ENCODE measurements at places on chromosomes 3 and 15.

DNA sequence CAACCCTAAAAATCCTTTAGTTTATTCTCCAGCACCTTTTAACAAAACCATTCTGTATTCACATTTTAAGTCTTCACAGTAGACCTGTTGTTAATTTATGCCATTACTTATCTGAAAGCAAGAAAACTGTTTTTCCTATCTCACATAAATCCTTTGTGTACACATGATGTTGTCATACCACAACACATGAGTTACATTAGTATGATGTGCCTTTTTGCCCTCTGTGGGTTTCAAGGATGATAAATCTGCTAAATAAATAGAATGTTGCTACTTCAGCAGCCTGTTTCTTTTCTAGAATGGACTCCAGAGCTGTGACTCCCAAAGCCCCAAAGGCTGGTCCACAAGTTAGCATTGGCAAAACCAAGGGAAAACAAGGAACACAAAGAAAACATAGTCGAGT lies 151.6 kb downstream of the SERPINI1 start:
- DNase-seq: no peak

GRCh38 chr3:49021813-49022687 lies at the start of gene NDUFAF3:
TSS of gene NDUFAF3 (plus strand) at chr3:49022121. CDS start at chr3:49022145, 24 bp downstream.
- peak; percentile 95 for DNase-seq

- no peak for DNase-seq
Observed at GRCh38 chr3:61358364-61358763, 107.1 kb upstream of the FHIT start.

- no peak for DNase-seq
Observed at GRCh38 chr3:44942202-44942921, 33.6 kb downstream of the ZDHHC3 start.

GRCh38 chr15:74613953-74614743 lies 1.5 kb upstream of the CLK3 start:
- DNase-seq: no peak

DNA sequence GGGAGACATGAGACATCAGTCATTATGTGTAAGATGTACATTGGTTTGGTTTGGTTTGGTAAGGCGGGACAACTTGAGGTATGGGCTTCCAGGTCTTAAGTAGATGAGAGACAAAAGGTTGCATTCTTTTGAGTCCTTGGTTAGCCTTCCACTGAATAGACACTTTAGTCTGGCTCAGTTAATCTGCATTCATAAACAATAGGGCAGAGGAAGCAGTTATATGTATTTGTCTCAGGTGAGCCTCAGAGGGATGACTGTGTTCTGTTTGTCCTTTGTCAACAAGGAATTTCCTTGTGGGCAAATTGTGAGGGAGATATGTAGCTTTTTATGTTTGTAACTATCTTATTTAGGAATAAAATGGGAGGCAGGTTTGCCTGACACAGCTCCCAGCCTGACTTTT lies 50.4 kb downstream of the TCF12 start:
- no peak for DNase-seq

- DNase-seq: no peak
Observed at GRCh38 chr15:55202206-55202605, 5.5 kb upstream of the RSL24D1 start.

DNA sequence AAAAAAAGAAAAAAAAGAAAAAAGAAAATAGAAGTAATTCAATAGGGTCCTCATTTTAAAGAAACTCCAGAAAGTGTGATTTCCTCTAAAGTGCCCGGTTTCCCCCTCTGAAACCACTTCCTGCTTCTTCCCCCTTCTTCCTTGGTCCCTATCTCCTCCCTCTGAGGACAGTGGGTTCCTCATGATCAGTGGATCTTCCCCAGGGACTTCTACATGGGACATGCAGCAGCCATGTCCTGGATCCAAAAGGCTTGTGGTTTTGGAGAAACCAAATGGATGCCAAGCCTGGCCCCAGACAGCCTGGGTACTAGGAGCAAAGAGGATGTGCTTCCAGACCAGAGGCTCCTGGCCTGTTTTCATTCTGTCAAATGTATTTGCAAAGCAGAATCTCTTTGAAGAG lies 26.6 kb upstream of the SMAD6 start:
- no peak for DNase-seq

DNA sequence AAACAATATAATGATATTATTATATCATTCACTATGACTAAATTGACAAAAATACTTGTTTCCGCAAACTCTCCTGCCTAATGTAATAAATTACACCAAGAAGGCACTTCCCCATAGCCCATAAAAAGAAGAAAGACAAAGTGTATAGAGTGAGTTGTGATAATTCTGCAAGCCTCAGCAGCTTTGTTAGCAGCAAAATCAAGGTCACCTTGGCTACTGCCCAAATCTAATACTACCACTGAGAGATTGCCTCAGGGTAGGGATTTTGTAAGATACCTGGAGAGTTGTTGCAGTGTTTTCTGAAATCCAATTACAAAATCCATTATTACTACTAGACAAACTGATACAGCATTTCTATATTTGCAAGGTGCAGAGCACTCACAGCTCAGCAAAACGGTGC lies 503.5 kb downstream of the FGF12 start:
- DNase-seq: no peak

DNA sequence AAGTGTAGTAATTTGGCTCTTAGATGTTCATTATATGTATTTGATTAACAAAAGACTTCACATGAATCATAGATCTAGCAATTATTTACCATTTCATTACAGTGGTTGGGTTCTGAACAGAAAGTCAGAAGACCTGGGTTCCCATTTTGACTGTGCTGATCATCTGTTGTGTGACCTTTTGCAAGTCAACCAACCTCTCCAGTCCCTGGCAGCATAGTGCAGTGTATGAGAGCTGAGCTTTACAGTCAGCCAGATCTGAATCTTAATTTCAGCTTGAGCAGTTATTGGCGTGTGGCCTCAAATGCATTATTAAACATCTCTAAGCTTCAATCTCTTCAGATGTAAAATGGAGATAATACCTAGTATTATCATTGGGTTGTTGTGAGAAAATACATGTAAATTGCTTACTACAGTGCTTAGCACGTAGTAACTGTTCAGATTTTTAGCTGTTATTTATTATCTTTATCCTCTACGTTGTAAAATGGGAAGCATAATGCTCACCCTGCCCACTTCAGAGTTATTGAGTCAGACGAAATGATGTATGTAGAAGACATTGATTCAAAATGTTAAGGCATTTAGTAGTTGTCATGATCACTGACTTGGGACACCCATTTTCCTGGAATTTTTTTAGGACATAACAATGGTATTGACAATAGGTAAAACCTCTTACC lies 104.0 kb downstream of the KLHL25 start:
- DNase-seq: no peak

Data from activated CD4-positive, alpha-beta T cell treated with anti-CD3 and anti-CD28 coated beads, Interleukin-2, amount 50 U/mL, for 48 hours (primary cell).